ENCODE measurements at places on chromosomes 1 and 21.

DNA sequence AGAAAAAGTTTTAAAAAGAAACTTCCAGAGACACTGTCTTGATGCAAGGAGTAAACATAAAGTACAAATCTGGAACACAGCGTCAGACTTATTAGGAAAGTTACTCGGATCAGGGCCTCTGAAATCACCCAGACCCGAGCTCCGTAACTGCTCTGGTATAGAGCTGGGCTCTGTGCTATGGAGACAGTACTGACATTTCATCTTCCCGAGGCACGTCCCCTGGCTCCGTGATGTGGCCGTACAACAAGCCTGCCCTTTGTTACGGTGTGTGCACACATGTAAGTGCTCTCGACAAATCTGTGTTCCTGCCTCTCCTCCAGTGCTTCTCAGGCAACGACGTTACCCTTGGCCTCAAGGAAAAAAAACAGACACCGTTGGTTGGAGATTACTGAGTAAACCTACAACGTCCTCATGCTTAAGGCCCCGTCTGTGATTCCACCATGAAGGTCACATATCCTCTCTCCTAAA lies 107.0 kb upstream of the IRF2BP2 start:
- DNase-seq, result no peak

- DNase-seq, result no peak
Observed at GRCh38 chr1:44032170-44032790, 1.0 kb upstream of the SLC6A9 start.

DNA sequence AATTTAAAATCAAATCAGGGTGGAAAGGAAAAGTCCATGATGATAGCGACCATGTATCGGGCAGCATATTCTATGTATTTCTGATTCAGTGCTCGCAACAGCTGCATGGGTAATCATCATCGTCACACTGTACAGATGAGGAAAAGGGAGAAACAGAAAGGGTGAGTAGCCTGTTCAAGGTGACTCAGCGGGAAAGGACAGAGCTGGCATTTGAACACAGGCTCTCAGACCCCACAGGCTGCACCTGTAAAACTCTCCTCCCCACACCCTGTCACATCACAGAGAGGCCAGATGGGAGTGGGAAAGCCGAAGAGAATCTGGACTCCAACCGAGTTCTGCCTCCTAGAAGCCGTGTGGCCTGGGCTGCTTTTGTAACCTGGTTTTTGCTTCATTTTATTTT lies 14.0 kb downstream of the RUNX1 start:
- DNase-seq, result no peak

GRCh38 chr1:245108909-245109308 lies 45.9 kb upstream of the KIF26B start:
- DNase-seq, result no peak

- DNase-seq, result no peak
Observed at GRCh38 chr1:239833723-239834122, 258.0 kb upstream of the FMN2 start.

DNA sequence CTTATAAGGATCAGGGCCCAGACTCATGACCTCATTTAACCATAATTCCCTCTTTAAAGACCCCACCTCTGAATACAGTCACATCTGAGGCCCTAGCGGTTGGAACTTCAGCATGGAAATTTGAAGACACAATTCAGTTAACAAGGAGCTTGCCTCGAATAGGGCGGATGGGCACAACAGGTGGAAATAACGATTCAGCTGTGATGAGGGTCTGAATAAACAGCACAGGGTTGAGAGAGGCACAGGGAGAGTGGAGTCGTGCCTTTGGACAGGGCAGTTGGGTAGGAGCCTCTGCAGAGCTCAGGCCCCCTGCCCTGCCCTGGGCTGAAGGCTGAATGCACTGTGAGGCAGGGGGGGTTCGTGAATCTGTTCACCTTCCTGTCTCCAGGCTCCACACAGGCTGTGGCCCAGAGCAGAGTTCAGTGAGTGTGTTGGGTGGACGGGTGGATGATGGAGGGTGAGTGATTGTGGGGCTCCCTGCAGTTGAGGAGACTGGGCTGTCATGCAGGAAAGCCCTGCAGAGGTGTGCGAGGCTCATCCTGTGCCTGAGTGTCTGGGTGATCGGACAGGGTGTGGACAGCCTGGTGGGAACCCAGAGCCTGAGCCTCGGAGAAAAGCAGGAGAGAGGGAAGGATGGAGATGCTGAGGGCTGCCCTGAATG lies 243.1 kb downstream of the FOXD2 start:
- no peak for DNase-seq

GRCh38 chr1:18976096-18976495 lies 19.6 kb upstream of the IFFO2 start:
- no peak for DNase-seq

- DNase-seq, result no peak
Observed at GRCh38 chr1:231750818-231751362, 124.3 kb downstream of the DISC1 start.

- no peak for DNase-seq
Observed at GRCh38 chr1:209646558-209646957, 5.7 kb downstream of the LAMB3 start.

DNA sequence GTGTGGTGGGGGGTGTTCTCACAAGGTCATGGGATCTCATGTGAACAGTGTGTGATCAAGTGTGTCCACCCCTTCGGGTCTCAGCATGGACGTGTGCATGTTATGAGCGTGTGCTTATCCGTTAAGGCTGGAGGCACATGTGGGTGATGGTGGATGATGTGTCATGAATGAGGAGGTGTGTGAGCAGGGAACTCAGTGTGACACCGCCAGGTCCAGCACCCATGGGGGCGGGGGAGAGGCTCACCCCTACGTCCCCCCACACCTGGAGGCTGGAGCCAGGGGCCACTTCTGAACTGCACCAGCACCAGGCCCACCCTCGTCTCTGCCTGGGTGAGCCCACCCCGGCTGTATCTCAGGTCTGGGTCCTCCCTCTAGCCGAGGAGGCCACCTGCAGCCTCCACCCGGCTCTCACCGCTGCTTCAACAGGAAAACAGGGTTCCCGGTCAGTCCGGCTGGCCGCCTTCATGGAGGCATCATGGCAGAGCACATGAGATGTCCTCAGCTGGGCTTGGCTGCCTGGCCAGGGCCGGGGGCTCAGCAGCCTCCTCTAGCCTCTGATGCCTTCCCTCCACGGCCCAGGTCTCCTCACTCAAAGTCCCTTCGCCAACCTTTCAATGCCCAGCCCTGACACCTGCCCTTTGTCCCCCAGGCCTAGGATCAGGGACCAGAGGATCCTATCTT lies 34.2 kb upstream of the C1QA start:
- DNase-seq, result no peak

DNA sequence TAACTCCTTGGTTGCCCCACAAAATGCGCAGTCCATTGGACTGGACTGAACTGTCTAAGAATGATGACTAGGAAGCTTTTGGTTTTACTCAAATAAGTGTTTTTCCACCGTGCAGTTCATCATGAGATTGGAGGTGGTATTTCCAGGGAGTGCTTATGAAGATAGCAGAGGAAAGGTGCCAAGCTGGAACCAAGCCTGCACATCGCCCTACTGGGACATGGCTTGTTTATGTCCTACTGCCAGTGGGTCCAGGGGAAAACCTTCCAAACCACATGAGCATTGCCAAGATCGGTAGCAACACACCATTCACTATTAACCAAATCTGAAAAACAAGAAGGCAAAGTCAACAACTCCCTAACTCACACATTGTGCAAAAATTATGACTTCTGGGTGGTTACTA lies 54.7 kb upstream of the DSCAM start:
- no peak for DNase-seq

DNA sequence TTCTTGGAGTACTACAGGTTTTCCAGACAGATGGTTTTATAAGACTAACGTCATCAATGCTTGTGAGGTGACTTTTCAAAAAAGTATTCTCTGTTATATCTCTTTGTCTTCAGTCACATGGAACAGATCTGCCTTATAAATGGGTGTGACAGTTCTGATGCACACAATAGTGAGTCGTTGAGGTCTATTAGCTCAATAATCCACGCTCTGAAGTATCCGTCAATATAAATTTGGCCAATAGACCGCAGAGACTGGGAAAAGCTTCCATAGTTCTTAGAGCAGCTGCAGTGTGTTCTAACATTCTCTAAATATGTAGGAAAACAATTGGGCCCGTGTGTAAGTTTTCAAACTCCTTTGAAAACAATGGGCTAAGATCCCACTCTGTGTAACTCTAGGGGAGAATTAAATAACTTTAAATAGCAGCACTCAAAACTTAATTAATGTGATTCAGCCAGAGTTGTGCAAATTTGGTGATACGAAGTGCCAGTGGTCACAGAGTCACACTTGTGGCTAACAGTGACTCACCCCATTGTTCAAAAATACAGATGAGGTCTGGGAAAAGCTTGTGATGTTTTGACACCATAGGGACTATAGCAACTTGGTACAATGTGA lies 316.0 kb downstream of the LMO4 start:
- no peak for DNase-seq

- DNase-seq, result peak; percentile 80
Observed at GRCh38 chr1:25430967-25431881, 527 bp downstream of the MACO1 start.

- DNase-seq, result no peak
Observed at GRCh38 chr1:193402977-193403376, 216.6 kb upstream of the B3GALT2 start.

- DNase-seq, result no peak
Observed at GRCh38 chr1:247409869-247410544, 6.0 kb upstream of the NLRP3 start.

GRCh38 chr1:13918862-13919261 lies 218.9 kb downstream of the PRDM2 start:
- DNase-seq, result no peak

DNA sequence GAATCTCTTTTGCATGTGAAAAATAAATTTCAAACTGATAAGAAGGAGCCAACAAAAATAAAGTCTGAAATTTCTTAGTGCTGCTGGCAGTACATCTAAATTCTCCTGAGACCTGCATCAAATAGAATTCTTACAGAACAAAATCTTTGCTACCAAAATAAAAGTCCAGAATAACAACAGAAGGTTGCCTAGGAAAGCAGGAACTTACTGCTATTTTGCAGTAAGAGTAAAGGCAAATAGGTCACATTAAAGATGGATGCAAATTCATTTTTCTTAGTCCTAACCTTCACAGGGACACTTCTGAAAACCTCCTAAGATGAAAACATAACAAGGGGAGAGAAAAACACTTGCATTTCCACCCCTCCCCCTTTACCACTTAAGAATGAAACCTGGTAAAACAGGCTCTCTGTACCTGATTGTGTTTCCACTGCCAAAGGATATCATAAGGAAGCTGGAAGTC lies 59.0 kb downstream of the RUSC1 start:
- no peak for DNase-seq

GRCh38 chr1:163069142-163069541 lies at the start of gene RGS4:
RGS4 (plus strand) TSS chr1:163069361; CDS start chr1:163069485, 124 bp downstream.
- DNase-seq, result no peak

- DNase-seq, result no peak
Observed at GRCh38 chr1:4636644-4637380, 17.6 kb upstream of the AJAP1 start.

- DNase-seq, result no peak
Observed at GRCh38 chr1:158013840-158014730, 20.6 kb downstream of the KIRREL1 start.

DNA sequence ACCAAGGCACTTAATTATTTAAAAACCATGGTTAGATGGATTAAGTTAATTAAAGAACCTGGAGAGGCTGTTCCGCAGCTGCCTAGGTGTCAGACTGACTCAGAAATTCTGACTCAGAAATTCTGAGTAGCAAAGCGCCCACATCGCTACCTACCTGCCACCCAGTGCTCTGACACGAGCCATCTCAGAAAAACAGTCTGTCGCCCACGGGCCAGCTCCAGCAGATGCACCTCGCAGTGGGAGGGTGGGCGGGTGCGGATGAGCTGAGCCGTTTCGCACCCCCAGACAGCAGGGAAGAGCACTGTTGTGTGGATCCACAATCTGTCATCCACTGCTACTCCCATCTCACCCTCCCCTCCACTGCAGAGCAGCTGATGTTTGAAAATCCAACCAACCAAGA lies 13.5 kb downstream of the KCNK1 start:
- no peak for DNase-seq

- DNase-seq, result no peak
Observed at GRCh38 chr1:77940921-77941570, 37.8 kb downstream of the FUBP1 start.

GRCh38 chr1:54103414-54103813 lies 49.4 kb downstream of the CDCP2 start:
- DNase-seq, result no peak

DNA sequence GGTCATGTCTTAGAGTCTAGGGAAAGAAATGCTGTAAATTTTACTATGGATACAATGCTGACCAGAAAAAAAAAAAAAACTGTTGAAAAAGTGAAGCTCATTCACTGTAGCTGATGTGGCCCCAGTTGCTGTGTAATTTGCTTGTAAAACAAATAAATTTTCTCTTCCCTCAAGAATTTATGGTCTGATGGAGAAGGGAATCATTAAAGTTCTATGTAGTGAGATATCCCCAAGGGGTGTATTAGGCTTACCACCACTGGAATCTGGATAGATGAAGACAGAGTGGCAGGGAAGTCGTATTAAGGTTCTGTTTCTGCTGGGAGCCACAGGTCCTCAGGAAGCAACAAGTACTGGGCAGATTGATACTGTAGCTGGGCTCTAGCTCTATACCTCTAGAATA lies 860.0 kb downstream of the LTN1 start:
- no peak for DNase-seq

GRCh38 chr1:218211241-218211640 lies 73.9 kb upstream of the RRP15 start:
- no peak for DNase-seq

DNA sequence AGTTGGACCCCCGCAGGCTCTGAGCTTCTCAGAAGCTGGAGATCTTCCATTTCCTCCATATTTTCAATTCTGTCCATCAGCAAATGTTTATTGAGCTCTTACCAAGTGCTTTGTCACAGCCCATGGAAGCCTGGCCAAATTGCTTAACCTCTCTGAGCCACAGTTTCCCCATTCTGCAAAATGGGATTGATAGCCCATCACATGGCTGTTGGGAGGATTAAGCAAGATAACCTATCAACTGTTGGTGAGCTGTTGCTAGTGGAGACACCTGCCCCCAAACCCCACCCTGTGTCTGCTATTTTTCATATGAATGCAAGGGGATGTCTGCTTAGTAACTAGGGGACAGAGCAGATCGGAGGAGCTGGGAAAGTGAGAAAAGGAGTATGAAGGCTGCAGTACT lies 38.3 kb downstream of the CD34 start:
- no peak for DNase-seq

DNA sequence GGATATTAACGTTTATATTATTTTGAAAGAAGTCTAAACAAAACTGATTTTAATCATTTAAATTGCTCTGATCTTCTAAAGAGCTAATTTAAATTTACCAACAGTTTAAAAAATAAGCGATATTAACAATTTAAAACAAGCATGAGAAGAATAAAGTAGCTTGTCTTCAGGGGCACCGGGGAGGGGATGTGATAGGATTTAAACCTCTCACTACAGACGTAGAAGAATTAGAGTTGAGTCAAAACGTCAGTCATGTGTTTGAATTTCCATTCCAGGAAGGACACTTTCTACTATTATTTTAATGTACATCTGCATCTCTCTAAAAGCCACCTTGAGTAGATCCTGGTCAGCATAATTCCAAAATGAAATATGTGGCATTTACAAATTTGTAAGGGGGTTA lies 58.2 kb upstream of the TPTE start:
- DNase-seq, result no peak

DNA sequence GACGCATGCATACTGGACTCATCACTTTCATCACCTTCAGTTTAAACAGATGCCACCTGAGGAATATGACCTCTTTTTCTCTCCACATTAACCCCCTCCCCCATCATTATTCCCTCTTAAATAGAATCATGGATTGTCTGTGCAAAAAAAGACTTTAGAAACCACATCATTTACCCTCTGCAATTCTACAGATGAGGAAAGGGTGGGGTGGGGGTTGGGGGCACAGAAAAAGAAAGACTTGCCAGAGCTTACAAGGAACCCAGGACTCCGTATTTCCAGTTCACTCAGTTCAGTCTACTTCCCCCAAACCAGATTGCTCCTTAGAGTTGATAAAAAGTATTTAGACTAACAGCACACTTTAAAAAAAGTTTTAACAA lies 26.2 kb upstream of the NFIA start:
- no peak for DNase-seq

All from activated naive CD4-positive, alpha-beta T cell (primary cell).